ENCODE measurements at places on chromosomes 4 and X. TPM values are rescaled to one million over a fixed set of nuclear protein-coding genes. Genes with fewer than 3 reads are reported as not detected.
A peak's percentile ranks its signal among the peaks of the same experiment; 100 is the strongest.

DNA sequence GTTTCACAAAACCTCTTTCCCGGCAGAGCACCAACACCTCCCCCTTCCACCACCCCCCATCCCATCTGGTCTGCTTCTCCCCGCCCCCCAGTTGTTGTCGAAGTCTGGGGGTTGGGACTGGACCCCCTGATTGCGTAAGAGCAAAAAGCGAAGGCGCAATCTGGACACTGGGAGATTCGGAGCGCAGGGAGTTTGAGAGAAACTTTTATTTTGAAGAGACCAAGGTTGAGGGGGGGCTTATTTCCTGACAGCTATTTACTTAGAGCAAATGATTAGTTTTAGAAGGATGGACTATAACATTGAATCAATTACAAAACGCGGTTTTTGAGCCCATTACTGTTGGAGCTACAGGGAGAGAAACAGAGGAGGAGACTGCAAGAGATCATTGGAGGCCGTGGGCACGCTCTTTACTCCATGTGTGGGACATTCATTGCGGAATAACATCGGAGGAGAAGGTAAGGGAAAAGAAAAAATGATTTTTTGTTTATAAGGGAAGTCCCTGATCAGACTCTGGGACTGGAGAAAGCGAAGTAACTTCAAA, at the start of gene PDGFRA:
PDGFRA (plus strand) TSS at position 333 of the 541 bp plus-strand sequence. CDS start 29,476 bp downstream, outside the sequence.
- peak; percentile 58 for DNase-seq

GRCh38 chrX:30971774-30972603, 82.9 kb upstream of the TAB3 start:
- no peak for DNase-seq

PF4V1 gene
- total RNA-seq = not detected

- DNase-seq = no peak
Observed at GRCh38 chr4:122117743-122118142, 34.4 kb upstream of the BLTP1 start.

DNA sequence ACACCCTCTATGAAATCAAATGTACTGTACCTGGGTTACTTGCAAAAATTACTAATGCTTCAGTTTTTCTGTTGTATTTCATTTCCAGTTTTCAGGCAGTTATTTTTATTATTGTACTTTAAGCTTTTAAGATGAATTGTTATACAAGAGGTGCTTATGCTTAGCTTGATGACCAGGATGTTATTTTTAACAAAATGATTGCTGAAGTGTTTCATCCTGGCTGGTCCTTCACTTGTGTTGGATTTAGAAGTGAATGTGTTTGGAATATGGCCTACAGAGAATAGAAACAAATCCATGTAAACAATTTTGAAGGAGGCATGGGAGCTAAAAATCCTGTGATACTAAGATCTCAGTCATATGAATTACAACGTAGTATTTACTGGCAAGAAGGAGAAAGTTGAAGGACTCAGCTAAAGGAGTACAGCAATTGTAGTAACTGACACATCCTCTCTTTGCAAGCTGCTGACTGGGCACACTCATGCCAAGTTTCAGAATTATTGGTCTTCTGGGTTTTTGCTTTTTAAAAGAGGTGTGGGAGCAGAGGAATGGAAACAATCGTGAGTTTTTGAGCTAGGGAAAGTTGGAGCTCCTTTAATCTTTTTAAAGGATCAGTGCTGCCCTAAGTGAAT, 9.2 kb downstream of the UBE2A start:
- no peak for DNase-seq

DNA sequence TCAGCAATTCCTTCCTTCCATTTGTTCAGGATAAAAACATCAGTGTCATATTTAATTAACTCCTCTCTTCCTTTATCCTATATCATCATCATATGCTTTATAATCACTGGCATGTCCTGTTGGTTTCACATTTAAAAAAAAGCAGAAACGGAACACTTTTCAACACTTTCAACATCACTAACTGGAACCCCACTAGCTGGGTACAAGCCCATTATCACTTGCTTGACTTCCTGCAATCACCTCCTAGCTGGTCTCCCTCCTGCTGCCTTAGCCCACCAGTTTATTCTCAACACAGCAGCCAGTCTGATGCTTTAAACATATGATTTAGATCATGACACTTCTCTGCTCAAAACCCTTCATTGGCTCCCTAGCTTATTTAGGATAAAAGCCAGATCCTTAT, 116.4 kb upstream of the LSM6 start:
- no peak for DNase-seq

DNA sequence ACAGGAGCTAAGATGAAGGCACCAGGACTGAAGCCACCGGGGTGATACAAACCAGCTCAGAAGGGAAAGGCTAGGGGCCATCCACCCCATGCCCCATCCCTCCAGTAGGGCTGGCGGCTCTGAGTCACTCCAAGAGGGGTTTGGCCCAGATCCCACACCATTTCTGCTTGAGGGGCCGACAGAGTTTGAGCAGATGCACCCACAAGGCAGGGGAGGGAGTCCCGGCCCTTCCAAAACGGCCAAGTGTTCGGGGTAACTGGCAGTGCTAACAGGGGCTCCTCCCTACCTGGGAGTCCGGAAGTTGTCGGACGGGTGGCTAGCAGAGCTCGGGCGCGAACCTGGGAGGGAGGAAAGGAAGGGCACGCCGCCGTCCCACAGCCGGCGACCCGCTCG, 412 bp downstream of the SLC10A3 start:
- DNase-seq = peak; percentile 25

TRIM75 gene
- total RNA-seq = not detected

DNA sequence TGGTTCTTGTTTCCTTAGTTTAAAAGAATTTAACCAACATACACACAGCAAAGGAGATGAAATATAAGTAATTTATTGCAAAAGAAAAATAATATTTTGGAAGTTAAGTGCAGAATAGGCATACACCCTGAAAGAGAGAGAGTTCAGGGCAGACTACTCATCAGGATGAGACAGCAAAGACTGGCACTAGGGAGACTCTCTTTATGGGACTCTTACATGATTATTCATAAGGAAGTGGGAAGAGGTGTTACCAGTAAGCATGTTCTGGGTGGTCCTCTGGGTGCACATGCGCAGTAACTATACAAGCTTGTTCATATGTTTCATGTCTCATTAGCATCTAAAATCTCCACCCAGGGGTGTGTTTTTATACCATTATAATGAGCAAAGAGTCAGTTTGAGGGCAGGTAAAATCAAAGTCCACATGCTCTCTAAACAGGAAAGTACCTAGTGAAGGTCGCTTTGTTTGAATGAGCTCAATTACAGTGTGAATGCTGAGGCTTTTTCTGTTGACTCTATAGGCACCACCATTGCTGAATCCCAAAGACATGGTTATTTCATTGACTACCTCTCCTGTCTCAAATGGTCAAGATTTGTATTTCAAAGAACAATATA, 38.2 kb upstream of the PRDM5 start:
- DNase-seq = no peak

- DNase-seq = no peak
Observed at GRCh38 chr4:158163941-158164767, 8.7 kb downstream of the GASK1B start.

DNA sequence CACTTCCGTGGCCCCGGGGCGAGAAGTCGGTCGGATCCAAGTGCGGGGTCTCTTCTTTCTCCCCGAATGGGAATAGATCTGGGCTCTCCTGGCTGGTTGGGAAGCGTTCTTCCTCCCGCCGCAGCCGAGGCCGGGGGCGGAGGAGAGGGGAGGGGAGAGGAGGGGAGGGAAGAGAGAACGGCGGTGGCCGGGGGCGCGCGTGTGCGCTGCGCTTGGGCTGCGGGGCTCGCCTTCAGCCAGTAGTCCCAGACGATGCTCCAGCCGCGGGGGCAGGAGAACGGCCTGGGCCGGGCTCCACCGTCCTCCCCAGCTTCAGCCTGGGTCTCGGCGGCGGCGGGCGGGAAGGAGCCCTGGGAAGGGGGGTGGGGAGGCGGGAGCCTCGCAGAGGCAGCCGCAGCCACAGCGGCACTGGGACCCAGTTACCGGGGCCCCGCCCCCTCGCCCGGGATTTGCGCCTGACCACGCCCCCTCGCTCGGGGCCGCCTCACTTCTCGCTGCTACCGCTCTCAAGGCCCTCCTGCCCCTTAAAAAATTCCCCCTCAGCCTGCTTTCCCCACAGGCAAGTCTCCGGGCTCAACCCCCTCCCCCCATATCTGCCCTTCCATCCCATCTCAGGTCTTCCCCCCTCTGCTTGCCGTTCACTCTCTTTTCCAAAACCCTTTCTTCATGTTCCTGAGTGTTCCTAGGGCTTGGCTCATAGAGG, at the start of gene FGD1:
FGD1 (minus strand) TSS at position 421 of the 703 bp plus-strand sequence. CDS start 802 bp downstream, outside the sequence.
- DNase-seq = peak; percentile 79

DNA sequence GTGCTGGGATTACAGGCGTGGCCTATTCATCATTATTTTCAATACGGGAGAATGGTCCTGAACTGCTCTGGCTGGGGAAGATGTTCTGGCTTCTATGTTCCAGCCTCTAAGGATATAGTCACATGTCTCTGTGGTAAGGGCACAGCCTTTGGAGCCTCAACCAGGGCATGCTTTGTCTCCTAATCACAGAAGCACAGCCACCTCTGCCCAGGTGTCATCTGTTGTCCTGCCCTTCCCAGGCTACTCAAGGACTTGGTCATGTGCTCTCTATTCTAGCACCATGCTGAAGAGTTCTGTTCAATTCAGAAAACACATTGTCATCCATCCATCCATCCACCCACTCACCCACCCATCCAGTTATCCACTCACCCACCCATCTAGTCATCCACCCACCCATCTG, 29.5 kb downstream of the ASMTL start:
- DNase-seq = no peak

ODAPH gene
- not detected for total RNA-seq

SLC7A11 gene
- 0.12 TPM for total RNA-seq

CEP135 gene
- 3.2 TPM for total RNA-seq

HMX1 gene
- not detected for total RNA-seq

DNA sequence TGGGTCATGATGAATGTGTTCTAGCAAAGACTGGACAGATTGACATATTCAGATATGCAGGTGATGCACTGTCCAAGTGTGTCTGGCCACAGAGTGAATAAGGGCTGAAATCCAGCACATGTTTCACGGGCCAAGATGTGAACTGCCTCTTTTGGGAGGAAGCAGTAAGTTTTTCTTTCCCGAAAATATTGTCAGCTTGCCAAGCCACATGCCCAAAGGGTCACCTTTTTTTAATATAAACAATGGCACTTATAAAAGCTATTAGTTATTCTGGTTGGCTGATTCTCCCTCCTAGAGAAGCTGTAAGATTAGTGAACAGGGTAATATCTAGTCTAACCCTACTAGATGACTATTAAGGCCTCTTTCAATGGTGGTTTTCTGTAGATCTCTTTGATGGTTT, 1.5 kb upstream of the EDNRA start:
- DNase-seq = no peak

NAT8L gene
- 0.90 TPM for total RNA-seq

IL3RA gene
- 11.4 TPM for total RNA-seq

STBD1 gene
- 22.1 TPM for total RNA-seq
